ENCODE measurements at places on chromosomes 11 and 22.

DNA sequence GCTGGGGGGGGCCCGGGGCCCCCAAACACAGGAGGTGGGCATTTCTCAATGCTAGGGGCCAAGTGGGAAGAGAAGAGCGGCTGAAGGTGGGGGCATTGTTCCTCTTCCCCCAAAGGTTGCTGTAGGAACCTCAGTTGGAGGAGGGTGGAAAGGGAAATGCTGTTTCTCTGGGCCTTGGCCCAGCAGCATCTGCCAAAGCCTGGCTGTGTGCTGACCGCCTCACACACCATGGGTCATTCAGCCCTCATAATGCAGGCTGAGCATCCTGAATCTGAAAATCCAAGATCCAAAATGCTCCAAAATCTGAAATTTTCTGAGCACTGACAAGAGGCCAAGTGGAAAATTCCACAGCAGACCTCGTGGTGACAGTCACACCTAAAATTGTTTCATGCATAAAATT lies 49.0 kb upstream of the BID start:
- H3K27ac ChIP-seq = no peak overlapping the region
- no peak overlapping the region for H3K4me3 ChIP-seq
- no peaks in the 10 kb centered on the region for H3K4me1 ChIP-seq
- H3K27me3 ChIP-seq = peaks cover 9% of the 10 kb centered on the region

DNA sequence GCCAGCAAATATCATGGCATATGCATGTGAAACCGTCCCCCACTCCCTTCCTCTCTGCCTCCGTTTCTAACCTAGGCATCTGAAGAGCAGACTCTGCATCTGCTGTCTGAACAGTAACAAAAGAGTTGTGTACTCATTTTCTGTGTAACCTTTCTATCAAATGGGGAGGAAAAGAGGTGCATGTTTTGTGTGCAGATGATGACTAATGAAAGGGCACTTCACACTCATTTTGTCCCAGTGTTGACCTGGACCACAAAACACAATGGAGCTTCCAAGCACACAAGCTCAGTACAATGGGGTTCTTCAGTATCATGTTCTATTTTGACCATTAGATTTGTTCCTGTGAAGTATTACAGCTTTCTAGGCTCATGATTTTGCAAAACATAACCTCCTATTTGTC lies 13.0 kb downstream of the JHY start:
- H3K27me3 ChIP-seq = peaks cover 4% of the 10 kb centered on the region
- H3K27ac ChIP-seq = no peak overlapping the region
- no peaks in the 10 kb centered on the region for H3K36me3 ChIP-seq
- H3K4me3 ChIP-seq = no peak overlapping the region
- peaks cover 7% of the 10 kb centered on the region for H3K4me1 ChIP-seq

GRCh38 chr11:31641477-31642062 lies 132.0 kb downstream of the ELP4 start:
- no peaks in the 10 kb centered on the region for H3K36me3 ChIP-seq
- H3K4me3 ChIP-seq = no peak overlapping the region
- no peak overlapping the region for H3K27ac ChIP-seq
- no peaks in the 10 kb centered on the region for H3K4me1 ChIP-seq
- H3K27me3 ChIP-seq = no peaks in the 10 kb centered on the region
- peak; percentile 53 for DNase-seq

DNA sequence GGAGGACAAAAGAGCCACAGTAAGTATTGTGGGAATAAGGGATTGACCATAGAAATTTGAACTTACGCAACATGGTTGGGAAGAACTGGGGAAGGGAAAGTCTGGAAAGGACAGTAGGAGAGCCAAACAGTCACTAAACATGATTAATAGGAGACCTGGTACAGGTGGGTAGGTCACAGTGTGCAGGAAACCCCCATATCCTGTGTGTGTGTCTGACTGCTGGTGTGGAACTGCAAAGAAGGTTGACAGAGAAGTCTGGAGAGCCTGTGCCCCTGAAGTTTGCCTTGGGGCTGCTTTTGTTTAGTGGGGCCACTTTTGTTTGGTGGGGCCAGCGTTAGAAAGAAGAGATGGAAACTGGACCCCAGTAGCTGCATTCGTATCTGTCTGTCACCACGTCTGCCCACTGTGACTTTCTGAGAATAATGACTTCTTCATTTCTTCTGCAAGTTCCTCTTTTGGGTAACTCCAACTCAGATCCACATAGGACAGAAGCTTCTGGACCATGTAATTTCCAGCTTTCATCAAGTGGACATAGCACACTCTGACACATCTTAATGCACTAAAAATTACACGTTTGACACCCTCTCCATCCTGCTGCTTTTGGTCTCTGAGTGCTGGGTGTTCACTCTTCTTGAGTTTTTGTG lies 126.8 kb upstream of the RAG2 start:
- H3K27ac ChIP-seq = no peak overlapping the region
- DNase-seq = no peak
- H3K27me3 ChIP-seq = no peaks in the 10 kb centered on the region
- no peak overlapping the region for H3K4me3 ChIP-seq

DNA sequence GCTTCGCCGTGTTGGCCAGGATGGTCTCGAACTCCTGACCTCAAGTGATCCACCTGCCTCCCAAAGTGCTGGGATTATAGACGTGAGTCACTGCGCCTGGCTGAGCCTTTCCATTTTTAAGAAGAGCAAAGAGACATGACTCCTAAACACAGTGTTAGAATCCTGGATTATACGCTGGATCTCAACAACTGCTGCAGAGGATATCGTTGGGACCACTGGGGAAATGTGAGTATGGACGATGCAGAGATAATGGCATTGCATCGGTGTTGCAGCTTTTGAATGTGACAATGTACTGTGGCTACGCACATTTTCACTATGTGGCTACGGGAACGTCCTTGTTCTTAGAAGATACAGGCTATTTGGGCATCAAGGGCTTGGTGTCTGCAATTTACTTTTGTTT lies 6.2 kb downstream of the MRGPRF start:
- no peak overlapping the region for H3K27ac ChIP-seq
- DNase-seq = no peak
- no peaks in the 10 kb centered on the region for H3K4me1 ChIP-seq
- peaks cover 13% of the 10 kb centered on the region for H3K27me3 ChIP-seq
- no peak overlapping the region for H3K4me3 ChIP-seq

GRCh38 chr11:64801561-64802369 lies 1.2 kb downstream of the MAP4K2 start:
- peak overlapping the region; percentile 90 for H3K4me3 ChIP-seq
- peaks cover 25% of the 10 kb centered on the region for H3K4me1 ChIP-seq
- peaks cover 20% of the 10 kb centered on the region for H3K27me3 ChIP-seq
- H3K36me3 ChIP-seq = peaks cover 28% of the 10 kb centered on the region
- H3K27ac ChIP-seq = peak overlapping the region; percentile 84
- peak; percentile 48 for DNase-seq

GRCh38 chr22:17237038-17237668 lies 17.9 kb upstream of the ADA2 start:
- no peak overlapping the region for H3K27ac ChIP-seq
- H3K36me3 ChIP-seq = no peaks in the 10 kb centered on the region
- peaks cover 2% of the 10 kb centered on the region for H3K4me1 ChIP-seq
- peaks cover 3% of the 10 kb centered on the region for H3K27me3 ChIP-seq

DNA sequence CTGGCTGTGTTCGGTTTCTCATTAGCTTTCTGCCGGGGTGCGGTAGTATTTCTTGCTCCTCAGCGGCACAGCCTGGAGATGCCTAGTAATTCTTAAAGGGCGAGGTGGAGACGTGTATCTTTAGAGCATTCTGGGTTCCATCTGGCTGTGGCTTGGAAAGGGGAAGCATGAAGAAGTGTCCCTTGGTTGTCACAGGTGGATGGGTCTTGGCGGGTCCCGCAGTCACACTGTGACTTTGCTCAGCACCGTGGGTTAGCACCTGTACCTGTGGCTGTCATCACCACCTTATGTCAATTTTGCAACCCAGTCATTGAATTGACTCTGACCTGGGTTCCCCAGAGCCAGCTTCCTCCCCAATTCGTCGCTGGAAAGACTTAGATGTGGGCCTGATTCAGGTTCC lies 57.6 kb downstream of the MIAT start:
- no peaks in the 10 kb centered on the region for H3K36me3 ChIP-seq
- H3K4me1 ChIP-seq = peaks cover 23% of the 10 kb centered on the region
- H3K27ac ChIP-seq = no peak overlapping the region
- peaks cover 1% of the 10 kb centered on the region for H3K27me3 ChIP-seq
- no peak for DNase-seq

DNA sequence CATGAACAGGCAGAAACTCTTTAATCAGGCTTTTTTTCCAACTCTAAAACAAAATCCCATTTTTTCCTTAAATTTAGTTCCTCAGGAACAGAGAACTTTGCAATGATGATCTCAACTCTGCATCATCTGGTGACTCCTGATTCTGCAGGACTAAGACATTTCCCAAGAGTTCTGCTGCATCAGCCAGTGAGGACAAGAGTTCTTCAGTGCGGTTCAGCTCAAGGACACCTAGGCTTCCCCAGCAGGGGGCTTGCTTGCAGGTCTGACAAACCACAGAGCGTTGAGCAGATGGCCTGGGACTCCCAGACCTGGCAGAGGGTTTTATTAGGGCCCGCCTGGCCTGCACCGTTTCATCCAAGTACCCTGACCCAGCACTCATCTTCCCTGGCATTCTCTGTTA lies 6.4 kb downstream of the CDCA5 start:
- peaks cover 4% of the 10 kb centered on the region for H3K27me3 ChIP-seq
- no peaks in the 10 kb centered on the region for H3K4me1 ChIP-seq
- peak overlapping the region; percentile 47 for H3K4me3 ChIP-seq
- peaks cover 10% of the 10 kb centered on the region for H3K36me3 ChIP-seq
- H3K27ac ChIP-seq = no peak overlapping the region
- DNase-seq = no peak

DNA sequence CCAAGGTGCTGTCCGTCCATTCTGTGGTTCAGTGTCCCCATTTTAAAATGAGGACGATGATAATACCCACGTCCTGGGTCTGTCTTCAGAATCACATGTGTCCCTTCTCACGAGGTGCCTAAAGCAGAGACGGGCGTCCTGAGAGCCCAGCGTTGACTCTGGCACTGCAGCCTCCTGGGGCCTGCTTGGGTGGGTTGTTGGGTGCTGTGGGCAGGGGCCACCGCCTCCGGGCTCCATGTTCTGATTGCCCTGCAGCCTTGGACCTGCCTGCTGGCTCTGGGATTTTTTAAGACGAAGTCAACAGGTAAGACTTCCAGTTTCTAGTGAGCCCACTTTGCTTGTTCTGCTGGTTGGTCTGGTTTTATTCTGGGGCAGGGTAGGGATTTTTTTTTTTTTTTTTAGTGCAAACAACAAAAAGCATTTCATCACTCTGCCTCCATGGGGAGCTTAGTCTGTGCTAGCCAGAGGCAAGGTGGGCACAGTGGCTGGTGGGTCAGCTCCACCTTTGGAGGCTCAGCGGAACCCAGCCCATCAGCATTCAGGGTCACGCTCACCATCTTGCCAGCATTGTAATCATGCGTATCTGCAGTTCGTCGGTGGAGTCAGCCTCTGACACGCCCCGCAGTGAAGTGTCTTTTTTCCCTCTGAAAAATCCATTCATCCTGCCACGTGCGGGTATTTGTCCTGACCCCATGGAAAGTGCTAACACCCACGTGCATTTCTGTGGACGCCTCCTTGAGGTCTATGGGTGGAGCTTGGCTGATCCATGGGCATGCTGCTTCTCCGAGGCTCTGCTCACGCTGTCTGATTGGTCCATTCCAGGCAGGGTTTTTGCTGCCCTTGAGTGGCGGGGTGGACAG lies 28.3 kb downstream of the NADSYN1 start:
- DNase-seq = no peak
- peaks cover 71% of the 10 kb centered on the region for H3K36me3 ChIP-seq
- H3K4me3 ChIP-seq = peak overlapping the region; percentile 39
- peaks cover 10% of the 10 kb centered on the region for H3K27me3 ChIP-seq

GRCh38 chr11:123357353-123357989 lies 72.6 kb upstream of the GRAMD1B start:
- peaks cover 9% of the 10 kb centered on the region for H3K27me3 ChIP-seq
- H3K27ac ChIP-seq = no peak overlapping the region
- peak overlapping the region; percentile 91 for H3K4me3 ChIP-seq
- H3K4me1 ChIP-seq = peaks cover 20% of the 10 kb centered on the region
- DNase-seq = no peak
- H3K36me3 ChIP-seq = no peaks in the 10 kb centered on the region

DNA sequence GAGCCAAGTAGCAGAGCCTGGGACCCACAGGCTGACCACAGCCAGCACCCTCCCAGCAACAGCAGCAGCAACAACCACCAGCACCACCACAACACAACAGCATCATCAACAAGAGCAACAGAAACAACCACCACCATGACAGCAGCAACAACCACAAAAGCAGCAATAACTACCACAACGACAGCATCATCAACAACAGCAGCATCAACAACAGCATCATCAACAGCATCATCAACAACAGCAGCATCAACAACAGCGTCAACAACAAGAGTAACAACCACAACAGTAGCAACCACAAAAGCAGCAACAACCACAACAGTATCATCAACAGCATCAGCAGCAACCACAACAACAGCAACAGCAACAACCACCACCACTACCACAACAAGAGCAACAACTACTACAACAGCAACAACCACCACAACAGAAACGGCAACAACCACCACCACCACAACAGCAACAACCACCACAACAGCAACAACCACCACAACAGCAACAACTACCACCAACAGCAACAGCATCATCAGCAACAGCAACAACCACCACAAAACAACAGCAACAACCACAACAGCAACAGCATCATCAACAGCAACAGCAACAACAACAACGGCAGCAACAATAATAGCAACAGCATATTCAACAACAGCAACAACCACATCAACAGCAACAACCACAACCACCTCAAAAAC lies 22.1 kb upstream of the FGF3 start:
- peaks cover 4% of the 10 kb centered on the region for H3K4me1 ChIP-seq
- H3K27me3 ChIP-seq = peaks cover 3% of the 10 kb centered on the region
- peaks cover 7% of the 10 kb centered on the region for H3K36me3 ChIP-seq
- no peak for DNase-seq
- H3K27ac ChIP-seq = no peak overlapping the region

GRCh38 chr11:112650527-112650926 lies 310.7 kb upstream of the NCAM1 start:
- peaks cover 3% of the 10 kb centered on the region for H3K27me3 ChIP-seq
- no peak for DNase-seq
- no peak overlapping the region for H3K27ac ChIP-seq
- H3K36me3 ChIP-seq = no peaks in the 10 kb centered on the region
- no peak overlapping the region for H3K4me3 ChIP-seq

DNA sequence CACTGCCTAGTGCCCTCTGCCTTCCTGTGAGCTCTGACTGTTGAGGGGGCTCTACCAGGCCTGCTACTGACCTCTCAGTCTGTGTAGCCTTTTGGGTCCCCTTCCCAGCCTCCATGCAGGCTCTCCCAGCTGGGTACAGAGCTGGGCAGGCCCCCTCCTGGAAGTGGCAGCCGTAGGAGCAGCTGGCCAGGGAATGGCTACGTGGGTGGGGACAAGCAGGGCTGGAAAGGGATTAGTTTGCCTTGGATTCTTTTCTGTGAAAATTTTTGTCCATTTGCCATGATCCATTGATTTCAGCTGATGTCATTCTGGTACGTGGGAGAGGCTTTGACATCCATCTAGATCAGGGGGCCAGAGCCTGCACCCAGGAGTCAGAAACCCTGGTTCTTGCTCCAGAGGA lies 23.9 kb upstream of the NECTIN1 start:
- peaks cover 6% of the 10 kb centered on the region for H3K4me1 ChIP-seq
- no peak overlapping the region for H3K4me3 ChIP-seq
- H3K27ac ChIP-seq = no peak overlapping the region
- H3K27me3 ChIP-seq = peaks cover 12% of the 10 kb centered on the region
- no peak for DNase-seq
- no peaks in the 10 kb centered on the region for H3K36me3 ChIP-seq

- H3K27me3 ChIP-seq = peaks cover 16% of the 10 kb centered on the region
- DNase-seq = no peak
- no peak overlapping the region for H3K4me3 ChIP-seq
- H3K27ac ChIP-seq = no peak overlapping the region
These were observed 3.9 kb upstream of the E2F8 start for GRCh38 chr11:19244621-19245020.

GRCh38 chr22:28268850-28269249 lies 349.8 kb upstream of the PITPNB start:
- no peaks in the 10 kb centered on the region for H3K27me3 ChIP-seq
- H3K4me1 ChIP-seq = no peaks in the 10 kb centered on the region
- DNase-seq = no peak
- H3K27ac ChIP-seq = no peak overlapping the region
- no peak overlapping the region for H3K4me3 ChIP-seq

All from endothelial cell (in vitro differentiated cells).